ENCODE measurements at places on chromosomes 2 and 18.

DNA sequence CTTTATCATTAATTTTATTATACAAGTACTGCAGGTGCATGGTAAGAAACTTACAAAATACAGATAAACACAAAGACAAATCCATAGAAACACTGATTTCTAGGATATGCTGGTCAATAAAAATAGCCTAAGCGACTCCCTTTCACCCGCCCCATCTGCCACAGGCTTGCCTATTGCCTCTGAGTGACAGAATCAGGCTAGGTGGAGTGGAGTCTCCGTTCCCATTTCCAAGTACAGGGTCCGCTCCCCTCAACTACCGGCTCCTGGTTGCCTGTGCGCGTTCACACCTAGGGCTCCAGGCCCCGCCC is 201 bp upstream of the TRAPPC12 start:
- DNase-seq: no peak

DNA sequence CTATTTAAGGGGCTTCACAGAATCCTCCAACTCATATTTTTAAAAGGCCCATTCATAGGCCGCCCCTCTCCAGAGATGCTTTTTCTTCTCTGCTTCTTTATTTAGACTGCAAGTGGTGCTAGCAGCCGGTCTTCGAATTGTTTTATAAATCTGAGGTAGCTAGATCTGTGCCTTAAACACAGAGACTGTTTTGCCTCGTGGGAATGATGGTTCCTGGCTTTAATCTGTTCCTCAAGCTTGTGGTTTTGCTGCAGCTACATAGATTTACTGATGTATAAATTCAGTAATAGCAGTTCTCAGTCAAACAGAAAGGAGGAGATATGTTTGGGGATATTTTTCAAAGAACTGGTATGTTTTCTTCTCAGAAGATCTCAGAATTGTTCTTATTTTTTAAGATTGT is 45.3 kb downstream of the TNFRSF11A start:
- no peak for DNase-seq

DNA sequence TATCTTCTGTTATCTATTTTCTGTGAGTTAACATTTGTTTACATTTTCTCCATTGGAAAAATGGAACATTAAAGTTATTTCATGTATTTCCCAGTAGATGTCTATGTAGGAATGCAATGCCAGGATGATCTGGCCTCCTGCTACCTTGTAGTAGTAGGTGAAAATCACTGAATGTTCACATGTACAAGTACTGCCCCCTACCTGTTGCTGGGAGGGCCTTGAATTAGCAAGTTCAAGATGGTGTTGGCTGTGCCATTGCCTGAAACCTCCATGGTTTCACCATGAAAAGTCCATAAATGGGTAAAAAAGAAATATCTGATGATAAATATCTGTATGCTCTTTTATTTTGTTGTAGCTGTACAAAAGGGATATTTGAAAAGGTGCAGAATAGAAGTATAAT is 30.7 kb downstream of the XRCC5 start:
- no peak for DNase-seq

GRCh38 chr2:26352892-26353291 is 6.3 kb upstream of the ADGRF3 start:
- no peak for DNase-seq

- DNase-seq: no peak
Measured at GRCh38 chr2:216974321-216975302, 114.7 kb upstream of the TNP1 start.

DNA sequence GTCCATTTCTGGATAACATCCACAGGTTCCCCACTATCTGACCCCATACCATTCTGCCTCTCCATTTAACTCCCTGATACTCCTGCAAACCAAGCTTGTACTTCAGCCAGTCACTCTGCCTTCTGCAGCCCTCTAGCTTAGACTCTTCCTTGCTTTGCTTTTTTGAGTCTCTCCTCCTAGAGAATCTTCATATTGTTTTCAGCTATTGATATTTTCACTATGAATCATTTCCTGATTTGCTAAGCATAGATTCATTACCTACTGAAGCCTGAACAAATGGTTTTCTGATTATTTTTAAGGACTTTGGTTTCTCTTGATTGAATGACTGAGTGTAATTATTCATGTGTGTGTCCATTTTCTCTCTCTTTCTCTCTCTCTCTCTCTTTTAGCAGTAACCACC is 2102.3 kb upstream of the CELF4 start:
- DNase-seq: no peak

- no peak for DNase-seq
Measured at GRCh38 chr2:223113161-223113560, 61.2 kb downstream of the KCNE4 start.

- no peak for DNase-seq
Measured at GRCh38 chr2:230986520-230987136, 9.3 kb upstream of the SPATA3 start.

DNA sequence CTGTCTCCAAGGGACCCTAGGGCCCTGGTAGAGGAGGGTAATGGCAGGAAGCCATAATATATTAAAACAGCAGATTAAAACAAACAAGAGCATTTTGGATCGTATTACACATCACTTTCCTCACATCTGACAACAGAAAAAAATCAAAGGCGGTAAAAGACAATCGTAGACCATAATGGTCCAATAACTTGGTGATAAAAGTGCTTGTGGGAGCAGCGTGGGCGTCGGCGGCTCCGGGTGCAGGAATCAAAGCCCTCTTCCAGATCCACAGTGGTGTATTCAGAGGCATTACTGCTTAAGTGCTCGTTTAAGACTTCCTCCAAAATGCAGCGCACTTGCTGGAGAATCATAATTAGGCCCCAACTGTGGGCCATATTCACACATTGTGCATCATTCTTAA is 68.0 kb downstream of the FECH start:
- no peak for DNase-seq

DNA sequence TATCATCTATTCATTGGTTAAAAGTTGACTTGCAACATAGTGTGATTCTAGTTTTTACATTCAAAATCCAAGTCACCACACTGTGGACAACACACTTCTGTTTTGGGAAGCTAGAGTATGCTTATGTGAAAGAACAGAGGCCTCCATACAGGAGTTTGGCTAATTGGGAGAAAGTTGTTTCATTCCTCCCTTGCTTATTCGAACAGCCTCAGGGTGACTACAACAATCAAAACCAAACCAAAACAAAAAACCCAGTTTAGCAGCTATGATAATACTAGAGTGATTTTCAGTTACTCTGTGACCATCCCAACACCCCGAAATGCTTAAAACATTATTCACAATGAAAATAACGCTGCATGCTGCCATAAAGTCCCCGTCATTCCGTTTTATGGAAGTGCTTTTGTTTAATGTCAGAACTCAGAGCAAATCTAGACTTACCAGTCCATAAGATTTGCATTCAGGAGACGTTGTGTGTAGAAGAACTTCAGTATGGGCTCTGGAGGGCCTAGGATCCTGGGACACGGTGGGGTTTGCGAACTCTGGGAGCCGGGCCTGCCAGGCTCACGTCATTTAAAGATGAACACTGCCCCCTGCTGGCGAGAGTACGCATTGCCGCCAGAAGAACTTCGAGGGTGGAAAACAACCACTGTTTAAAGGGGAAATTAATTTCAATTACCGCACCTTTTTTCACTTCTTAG is 111.4 kb downstream of the FTCDNL1 start:
- peak; percentile 26 for DNase-seq

DNA sequence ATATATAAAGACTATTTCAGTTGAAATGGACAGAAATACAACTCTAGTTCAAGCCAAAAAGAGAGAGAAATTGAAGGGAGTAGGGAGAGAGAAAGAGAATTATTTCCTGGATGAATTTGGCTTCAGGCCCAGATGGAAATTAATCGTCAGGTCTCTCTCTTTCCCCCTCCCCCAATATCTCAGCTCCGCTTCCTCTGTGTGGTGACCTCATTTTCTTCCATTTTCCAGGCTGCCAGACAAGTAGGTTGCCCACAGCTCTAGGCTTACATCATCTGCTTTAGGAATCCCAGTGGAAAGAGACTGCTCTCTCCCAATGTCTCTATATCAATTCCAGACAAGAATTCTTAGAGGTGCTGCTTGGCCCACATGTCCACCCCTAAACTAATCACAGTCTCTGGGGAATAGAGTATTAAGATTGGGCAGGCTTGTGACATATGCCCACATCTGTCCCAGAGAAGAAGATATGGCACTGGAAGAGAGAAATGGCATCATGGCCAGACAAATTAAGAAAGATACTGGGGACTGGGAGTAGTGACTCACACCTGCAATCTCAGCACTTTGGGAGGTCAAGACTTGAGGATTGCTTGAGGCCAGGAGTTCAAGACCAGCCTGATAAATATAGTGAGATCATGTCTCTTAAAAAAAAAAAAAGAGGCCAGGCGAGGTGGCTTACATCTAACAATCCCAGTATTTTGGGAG is 37.2 kb upstream of the CFAP36 start:
- peak; percentile 29 for DNase-seq

DNA sequence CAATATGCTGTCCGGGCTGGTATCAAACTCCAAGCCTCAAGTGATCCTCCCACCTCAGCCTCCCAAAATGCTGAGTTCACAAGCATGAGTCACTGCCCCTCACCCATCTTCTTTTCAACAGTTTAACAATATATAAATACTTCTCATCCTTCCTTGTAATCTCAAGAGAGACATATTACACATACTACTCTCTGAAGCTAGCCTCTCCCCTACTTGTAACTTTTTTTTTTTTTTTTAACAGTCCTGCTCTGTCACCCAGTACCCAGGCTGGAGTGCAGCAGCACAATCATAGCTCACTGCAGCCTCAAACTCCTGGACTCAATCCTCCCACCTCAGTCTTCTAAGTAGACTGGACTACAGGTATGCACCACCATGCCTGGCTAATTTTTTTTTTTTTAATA is 5.7 kb downstream of the GFPT1 start:
- no peak for DNase-seq

DNA sequence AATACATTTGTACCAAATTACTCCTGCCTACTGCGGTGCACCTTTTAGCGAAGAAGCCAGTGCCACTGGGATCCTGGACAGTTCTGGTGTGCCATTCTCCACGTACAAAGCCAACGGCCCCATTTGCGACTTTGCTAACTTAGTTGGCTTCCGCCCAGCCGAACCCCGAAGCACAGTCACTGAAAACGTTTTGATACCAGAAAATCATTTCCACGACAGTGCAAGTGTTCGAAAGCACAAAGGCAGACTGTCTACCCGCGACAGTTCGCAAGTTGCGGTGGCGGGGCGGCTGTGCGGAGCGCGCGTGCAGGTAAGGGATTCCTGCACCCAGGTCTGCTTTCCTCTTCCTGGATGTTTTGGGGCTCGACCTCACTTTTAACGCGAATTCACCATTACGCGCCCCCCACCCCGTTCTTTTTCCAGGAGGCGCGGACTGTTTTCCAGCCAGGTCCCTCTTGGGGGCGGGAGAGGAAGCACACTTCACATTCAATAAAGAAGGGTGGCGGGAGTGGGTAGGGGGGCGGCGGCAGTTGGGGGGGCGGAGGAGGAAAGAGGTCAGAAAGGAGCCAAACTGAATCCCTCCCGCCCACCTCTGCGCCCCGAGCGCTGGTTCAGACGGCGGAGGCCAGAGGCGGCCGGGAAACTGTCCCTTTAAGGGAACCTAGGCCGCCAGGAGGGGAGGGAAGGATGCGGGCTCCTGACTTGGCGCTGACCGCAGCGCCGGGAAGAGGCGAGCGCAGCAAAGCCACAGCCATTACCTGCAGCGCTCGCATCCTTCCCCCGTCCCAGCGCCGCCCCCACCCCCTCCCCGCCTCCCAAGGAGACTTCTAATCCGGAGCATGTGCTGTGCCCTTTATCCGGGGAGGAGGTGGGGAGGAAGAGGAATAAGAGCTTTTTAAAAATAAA is 107.4 kb upstream of the KCTD1 start:
- DNase-seq: peak; percentile 72

DNA sequence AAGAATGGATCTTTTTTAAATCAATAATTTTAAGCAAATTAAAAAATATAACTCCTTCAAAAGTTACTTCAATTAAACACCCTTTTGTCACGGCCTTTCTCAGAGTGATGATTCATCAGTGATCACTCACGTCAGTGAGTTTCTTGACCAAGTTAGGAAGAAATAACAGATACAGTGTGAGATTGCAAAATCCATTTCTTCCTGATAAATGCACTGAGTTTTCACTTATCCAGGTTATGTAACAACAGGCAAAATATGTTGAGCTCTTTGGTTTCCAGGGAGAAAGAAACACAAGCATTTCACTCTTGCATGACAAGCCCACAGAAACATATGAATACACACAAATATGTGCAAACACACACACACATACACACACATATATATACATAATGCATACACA is 195.9 kb upstream of the CYRIA start:
- DNase-seq: no peak

- DNase-seq: no peak
Measured at GRCh38 chr2:71426721-71427120, 26.6 kb upstream of the DYSF start.

DNA sequence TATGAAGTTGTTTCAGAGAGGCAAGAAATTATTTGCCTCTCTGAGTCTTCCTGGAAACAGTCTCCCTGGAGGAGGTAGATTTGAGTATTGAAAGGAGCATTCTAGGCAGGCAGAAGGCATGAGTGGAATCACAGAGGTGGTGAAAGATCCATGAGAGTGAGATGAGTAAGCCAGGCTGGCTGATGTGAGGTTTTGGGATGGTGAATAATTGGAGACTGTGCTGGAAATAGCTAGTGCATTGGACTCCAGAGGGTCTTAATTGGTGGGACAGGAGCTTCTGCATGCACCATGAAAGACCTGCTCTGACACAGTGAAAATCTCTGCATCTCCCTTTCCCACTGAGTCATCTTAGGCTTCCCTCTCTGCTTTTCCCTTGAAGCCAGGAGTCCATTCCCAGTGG is 46.3 kb downstream of the CDC42EP3 start:
- DNase-seq: no peak

- no peak for DNase-seq
Measured at GRCh38 chr2:3678212-3678611, 20.2 kb downstream of the ALLC start.

DNA sequence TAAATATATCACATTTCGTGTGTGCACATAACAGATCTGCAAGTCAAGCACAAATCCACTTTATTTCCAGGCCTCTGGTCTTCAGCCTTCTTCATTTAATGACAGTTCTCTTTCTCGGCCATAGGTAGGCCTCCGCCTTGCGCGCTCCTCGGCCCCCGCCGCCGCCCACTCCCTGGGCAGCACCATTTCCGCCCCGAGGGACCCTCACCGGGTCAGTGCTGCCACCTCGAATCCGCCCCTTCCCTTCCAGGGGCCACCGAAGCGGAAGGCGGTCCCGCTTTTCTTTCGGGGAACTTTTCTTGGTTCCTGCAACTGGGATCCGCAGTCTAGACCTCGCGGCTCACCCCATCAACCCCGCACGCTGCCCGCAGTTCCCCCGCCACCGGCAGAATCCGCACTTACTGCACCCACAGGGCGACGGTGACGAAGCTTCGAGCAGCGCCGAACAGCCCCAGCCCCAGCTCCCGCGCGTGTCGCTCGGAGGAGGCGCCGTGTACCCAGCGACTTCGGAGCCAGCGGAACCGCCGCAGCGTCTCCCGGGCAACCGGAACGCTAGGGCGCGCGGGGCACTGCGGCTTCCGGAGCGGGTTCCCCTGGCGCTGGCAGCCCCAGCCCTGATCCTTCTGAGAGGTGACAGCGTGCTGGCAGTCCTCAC is at the start of gene CDKL4:
TSS of gene CDKL4 (minus strand) at position 502 of the 655 bp plus-strand sequence.
- no peak for DNase-seq

Measured in NCI-H146 (cell line).